ENCODE measurements at places on chromosomes 13 and 19.

DNA sequence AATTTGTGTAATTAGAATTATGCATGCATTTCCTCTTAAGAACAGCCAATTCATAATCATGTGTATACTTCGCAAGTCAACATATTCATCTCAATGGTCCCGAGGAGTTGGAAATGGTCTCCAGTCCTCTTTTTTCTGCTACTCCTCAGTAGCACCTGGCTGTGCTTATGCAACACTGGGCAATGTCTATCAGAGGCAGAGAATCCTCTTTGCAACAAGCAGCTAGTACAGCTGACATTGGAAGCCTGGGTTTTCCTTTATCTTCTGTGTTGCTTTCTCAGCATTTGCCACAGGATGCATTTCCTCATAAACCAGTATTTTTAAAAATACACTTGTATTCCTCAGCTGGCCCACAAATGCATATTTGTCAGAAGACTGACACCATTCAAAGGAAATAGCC, 405.3 kb upstream of the GPC6 start:
- no peak for DNase-seq

- DNase-seq = peak; percentile 46
Measured at GRCh38 chr19:10289167-10289835, 451 bp upstream of the ICAM5 start.

- no peak for DNase-seq
Measured at GRCh38 chr13:100106005-100106404, 17.1 kb downstream of the PCCA start.

- no peak for DNase-seq
Measured at GRCh38 chr13:49319551-49319950, 71.8 kb downstream of the CDADC1 start.

- DNase-seq = no peak
Measured at GRCh38 chr13:93309886-93310523, 83.4 kb downstream of the GPC6 start.

DNA sequence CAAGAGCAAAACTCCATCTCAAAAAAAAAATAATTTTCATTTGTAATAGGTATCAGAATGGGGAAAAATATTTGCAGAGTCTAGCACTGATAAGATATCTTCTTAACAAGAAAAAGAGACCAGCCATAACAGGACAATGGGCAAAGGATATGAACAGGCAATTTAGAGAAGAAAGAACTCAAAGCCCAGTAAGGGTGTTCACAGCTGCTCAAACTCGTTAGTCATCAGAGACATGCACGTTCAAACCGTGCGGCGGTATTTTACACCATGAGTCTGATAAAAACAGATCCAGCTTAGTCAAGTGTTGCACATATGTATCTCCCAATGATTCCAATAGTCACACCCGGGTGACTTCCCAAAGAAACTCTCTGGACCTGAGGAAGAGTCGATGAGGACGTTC, 13.7 kb upstream of the NCCRP1 start:
- DNase-seq = no peak

DNA sequence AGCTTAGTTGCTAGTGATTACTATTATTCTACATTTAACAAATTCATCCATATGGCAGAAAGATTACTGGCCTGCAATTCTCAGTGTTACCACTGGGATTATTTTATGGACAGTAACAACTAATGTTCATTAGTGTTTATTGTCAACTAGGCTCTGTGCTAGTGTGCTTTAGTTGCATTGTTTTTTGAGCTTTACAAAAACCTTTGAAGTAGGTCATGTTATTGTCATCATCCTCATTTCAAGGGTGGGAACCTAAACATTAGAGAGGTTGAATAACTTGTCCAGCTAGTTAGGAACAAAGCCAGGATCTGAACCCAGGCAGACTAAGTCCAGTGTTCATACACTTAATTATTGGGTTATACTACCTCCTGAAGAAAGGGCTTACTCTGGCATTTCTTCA, 27.8 kb upstream of the TDRD3 start:
- no peak for DNase-seq

DNA sequence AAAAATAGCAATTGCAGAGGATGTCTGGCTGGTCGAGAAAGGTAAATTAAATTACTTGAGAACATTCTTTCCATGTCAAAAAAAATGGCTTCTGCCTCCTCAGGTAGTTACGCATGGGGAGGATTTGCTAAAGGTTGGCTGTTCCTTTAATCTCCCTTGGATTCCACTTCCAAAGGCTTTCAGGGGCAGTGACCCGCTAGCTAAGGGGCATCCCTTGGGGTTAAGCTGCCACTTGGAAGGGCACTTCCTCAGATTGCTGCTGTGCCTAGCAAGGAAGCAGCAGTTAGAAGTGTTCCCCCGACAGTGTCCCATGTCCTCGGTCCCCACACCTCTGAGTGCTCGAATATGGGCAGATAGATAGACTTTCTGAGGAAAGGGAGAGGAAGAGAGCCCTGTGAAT, 108.5 kb downstream of the RGCC start:
- DNase-seq = no peak

DNA sequence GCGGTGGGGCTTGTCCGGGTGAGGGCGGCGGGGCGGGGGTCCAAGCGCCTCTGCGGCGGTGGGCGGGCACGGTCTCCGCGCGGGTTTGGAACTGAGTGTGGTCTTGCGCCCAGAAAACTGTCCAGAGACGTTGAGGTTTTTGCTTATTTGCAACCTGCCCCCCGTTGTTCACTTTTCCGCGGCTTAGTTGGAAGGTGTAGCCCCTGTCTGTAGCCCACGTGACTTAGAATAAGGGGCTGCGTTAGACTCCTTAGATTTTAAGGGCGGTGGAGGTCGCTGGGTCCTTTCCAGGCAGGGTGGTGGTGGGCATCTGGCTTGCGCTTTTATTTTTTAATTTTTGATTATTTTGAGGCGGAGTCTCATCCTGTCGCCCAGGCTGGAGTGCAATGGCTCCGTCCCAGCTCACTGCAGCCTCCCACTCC, 748 bp downstream of the RPS15 start:
- no peak for DNase-seq

- DNase-seq = no peak
Measured at GRCh38 chr13:70380809-70381208, 272.6 kb upstream of the KLHL1 start.

- DNase-seq = no peak
Measured at GRCh38 chr19:46841458-46842083, 9.1 kb downstream of the AP2S1 start.

- no peak for DNase-seq
Measured at GRCh38 chr19:18282788-18283141, 1.3 kb upstream of the JUND start.

DNA sequence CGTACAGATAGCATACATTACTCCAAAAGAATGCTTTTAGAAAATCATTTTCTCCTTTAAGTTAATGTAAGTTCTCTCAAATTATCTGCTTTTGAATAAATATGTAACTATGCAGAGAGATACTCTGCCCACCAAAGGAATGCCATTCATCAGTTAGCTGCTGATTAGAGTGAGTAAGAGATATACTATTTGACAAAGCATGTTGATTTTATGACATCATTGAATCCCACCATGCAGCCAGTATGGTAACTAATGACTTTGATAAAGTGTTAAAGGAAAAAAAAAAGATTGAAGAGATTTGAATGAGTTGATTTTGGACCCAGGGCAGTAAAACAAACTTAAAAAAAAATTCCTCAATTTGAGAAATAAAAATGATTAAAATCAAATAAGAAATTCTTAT, 521.5 kb downstream of the SLITRK6 start:
- no peak for DNase-seq

GRCh38 chr13:79155883-79156282, 250.2 kb downstream of the RBM26 start:
- DNase-seq = no peak

GRCh38 chr19:19458110-19458816, 52.8 kb downstream of the GATAD2A start:
- no peak for DNase-seq

DNA sequence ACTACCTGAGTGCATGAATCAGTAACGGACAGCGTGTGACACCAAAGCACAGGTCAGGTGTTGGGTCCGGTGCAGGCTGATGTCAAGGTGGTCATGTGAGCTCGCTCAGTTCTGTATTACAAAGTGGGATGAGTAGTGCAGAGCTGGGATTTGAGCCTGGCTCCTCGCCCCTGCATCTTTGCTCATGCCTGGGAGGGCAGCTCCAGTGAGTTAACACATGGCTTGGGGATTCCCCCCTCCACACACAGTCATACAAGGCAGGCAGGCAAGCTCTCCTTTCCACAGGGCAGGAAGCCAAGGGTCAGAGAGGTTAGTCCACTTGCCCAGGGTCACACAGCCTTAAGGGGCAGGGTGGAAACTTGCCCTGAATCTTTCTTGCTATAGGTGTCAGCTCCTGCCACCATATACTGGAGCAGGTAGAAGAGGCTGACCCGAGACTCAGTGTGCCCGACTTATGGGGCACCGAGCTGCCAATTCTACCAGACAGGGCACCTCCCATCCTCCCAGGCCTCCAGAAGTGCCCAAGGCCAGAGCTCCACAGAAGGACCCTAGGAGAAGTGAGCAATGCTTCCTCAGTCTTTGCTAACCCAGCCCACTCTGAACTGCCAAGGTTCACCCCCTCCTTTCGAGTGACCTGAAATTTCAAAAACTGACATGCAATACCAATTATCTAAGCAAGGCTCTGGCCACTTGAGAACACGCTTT, 35.4 kb downstream of the ZNF787 start:
- no peak for DNase-seq

- no peak for DNase-seq
Measured at GRCh38 chr19:3748965-3749364, 12.5 kb downstream of the APBA3 start.

DNA sequence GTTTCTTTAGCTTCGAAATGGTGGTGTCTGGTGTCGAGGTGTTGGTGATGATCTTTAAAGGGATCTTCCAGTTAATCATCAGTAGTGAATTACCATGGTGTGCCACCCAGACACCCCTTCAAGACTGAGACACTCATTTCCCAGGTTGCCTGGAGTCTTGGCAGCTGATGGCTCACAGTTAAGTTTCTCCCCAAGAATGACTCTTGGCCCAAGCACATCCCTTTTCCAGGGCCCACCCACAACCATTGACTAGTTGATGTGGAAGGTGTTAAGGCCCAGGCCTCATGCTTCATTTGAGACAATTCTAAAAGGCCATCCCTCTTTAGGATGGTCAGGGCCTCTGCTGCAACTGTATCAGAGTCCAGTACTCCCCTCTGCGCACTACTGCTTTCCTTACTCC, 145.5 kb downstream of the FOXO1 start:
- DNase-seq = no peak

- DNase-seq = no peak
Measured at GRCh38 chr13:110299283-110299840, 7.6 kb downstream of the COL4A1 start.

DNA sequence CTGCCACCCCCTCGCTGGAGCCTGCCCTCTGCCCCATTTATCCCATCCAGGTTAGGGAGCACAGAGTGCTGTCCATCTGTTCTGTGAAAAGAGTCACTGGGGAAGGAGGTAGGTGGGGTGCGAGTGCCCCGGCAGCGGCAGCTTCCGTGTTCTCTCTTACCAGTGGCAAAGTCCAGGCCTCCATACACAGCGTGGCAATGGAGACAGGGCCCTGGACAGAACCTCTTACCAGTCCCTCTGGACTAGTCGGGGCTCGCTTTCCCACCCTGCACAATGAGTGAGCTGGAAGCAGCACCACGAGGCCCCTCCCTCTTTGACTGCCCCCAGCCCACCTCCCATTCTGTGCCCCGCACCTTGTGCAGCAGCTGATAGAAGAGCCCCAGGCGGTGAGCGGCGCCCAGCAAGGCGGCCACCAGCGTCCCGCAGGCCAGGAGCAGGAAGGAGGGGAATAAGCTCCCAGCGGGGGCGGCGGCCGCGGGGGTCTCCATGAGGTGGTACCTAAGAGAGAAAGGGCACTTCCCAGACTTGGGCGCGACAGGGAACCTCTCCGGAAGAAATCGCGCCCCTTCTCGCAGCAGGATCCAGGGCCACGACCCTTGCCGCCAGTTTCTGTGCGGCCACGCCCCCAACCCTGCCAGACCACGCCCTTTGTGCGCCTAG, 17.5 kb downstream of the SYDE1 start:
- DNase-seq = no peak

- no peak for DNase-seq
Measured at GRCh38 chr19:4232614-4233281, 3.4 kb downstream of the EBI3 start.

- no peak for DNase-seq
Measured at GRCh38 chr13:48178126-48178525, 54.9 kb upstream of the ITM2B start.

DNA sequence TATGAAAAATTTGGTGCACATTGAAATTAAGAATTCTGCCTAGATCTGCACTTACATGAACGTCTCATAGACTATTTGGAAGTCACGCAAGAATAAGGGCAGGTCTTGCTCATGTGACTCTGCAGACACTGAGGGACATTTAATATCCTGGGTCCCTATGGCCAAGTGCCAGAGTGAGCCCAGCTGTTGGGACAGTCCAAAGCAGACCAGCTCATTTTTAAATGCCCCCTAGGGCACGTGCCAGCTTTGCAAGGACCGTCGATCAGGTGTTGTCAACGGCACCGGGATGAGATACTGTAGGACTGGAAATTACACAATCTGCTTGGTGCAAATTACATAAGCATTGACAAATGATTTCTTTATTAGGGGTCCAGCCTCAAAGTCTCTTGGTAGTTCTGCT, 293.6 kb downstream of the TEX29 start:
- DNase-seq = no peak

GRCh38 chr13:46551410-46552302, 1.3 kb upstream of the LRCH1 start:
- peak; percentile 50 for DNase-seq

DNA sequence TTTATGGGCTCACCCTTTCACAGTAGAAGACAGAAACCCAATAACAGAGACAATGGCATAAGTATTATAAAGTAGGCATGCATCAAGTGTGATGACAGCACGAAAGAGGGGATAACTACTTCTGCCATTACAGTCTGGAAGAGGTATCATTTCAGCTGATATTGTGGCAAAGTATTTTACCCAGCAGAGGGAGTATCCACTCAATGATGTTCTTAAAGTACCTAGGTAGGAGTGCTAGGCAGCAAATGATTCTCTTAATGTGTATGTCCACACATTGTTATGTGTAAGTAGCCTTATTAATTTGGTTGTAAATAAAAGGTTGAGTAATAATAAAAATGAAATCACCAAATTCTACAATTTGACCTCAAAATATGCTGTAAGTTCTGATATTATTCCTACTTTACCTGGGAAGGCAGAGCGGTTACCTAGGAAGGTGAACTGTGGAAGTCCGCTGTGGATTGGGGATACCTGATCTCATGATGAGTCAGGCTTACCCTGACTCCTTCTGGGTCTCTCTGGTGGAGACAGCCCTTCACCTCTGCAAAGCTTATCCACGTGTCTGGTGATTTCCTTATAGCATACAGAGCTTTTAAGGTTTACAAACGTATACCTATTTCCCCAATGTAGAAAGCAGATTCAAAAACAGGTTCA, 4.1 kb upstream of the UBAC2 start:
- no peak for DNase-seq

GRCh38 chr19:55650126-55650557, 2.1 kb downstream of the CCDC106 start:
- DNase-seq = no peak

All from T follicular helper cell (primary cell).